ENCODE measurements at places on chromosomes 5 and 9.

GRCh38 chr9:33447799-33448553 is 583 bp upstream of the AQP3 start:
- no peak for DNase-seq

- DNase-seq = no peak
These were observed 26.8 kb upstream of the ANKRD33B start for GRCh38 chr5:10536931-10537579.

GRCh38 chr5:107268241-107268640 is 402.5 kb downstream of the EFNA5 start:
- DNase-seq = no peak

DNA sequence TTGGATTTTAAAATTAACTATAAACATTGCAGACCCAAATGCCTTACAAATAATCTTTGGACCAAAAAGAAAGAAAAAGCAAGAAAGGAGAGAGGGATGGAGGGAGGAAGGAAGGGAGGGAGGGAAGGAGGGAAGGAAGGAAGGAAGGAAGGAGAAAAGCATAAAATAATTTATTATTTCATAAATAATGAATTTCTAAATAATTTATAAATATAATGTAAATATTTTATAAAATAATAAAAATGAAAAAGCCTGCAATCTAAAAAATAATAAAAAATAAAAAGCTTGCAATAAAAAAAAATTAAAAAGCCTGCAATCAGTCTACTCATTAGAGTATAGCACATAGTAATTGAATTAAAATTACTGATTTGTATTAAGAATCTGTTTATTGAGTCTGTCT is 614.3 kb downstream of the ISL1 start:
- DNase-seq = no peak

DNA sequence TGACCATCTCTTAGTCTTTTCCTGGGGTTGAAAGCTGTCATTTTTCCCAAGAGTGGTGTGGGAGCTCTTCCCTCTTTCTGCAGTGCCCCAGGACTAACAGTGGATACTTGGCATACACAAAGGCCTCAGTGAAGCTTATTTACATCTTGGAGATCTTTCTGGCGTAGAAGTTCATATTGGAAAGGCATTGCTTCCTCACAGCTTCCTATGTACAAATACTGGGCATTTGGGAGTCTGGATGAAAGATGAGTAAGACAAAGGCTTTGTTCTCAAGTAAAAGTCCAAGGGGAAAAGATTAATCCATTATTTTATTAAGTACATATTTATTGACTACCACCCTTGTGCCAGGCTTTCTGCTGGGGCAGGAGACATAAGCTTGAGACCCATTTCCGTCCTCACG is 22.0 kb downstream of the MAP3K1 start:
- DNase-seq = no peak

GRCh38 chr9:86322973-86323644 is 31.1 kb downstream of the TUT7 start:
- DNase-seq = no peak

- DNase-seq = no peak
These were observed 454.5 kb downstream of the HINT1 start for GRCh38 chr5:130710596-130710995.

GRCh38 chr5:106014262-106014661 is 1656.5 kb downstream of the EFNA5 start:
- no peak for DNase-seq

DNA sequence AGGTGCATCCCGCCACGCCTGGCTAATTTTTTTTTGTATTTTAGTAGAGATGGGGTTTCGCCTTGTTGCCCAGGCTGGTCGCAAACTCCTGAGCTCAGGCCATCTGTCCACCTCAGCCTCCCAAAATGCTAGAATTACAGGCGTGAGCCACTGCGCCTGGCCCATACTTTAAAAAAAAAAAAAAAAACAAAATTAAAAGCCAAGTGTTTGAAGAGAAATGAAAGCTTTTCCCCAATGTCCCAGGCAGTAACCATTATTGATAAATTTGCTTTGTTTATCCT is 9.5 kb downstream of the PRRC2B start:
- DNase-seq = no peak

- DNase-seq = no peak
These were observed 418.6 kb upstream of the TYRP1 start for GRCh38 chr9:12274577-12274976.

- DNase-seq = no peak
These were observed 48.4 kb upstream of the GNE start for GRCh38 chr9:36306471-36307306.

- no peak for DNase-seq
These were observed 1062.6 kb downstream of the NR2F1-AS1 start for GRCh38 chr5:92518318-92518904.

DNA sequence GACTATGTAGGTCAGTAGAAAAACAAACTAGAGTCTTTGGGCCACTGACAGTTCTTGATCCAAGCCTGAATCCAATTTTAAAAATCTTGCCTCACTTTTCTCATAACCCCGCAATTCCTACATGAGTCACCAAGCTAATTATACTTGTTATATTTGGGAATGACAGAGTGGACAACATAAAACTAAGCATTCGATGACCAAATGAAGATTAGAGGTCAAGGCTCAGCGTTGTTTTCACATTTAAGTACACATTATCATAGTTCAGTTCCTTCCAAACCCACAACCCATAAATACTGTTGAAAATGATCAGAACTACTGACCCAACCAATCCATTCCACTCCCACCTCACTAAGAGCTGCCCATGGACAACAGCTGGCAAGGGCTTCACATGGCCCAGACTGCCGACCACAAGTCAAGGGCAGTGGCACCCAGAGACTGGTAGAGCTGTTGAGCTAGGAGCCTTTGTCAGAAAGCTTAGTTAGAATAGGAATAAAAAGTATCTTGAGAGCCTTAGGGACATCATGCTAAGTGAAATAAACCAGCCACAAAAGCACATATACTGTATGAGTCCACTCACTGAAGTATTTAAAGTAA is 64.2 kb downstream of the MYO10 start:
- DNase-seq = no peak

DNA sequence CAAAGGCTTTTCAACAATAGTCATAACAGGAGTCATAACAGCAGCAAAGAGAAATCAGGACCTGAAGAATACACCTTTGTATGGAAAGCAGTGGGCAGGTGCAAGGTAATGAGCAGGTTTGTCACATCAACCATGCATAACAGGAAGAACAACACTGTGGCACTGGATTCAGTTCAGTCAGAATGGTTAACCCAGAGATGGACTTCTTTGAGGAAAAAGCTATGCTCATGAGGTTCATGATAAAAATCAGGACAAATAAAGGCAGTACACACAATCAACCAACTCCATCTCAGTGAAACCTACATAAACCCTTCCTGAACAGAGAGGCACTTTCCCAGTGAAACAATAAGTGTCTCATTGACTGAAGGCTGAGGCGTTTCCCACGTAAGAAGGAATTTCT is 27.0 kb downstream of the ABITRAM start:
- DNase-seq = no peak

GRCh38 chr9:38284588-38285051 is 107.9 kb upstream of the ALDH1B1 start:
- no peak for DNase-seq

DNA sequence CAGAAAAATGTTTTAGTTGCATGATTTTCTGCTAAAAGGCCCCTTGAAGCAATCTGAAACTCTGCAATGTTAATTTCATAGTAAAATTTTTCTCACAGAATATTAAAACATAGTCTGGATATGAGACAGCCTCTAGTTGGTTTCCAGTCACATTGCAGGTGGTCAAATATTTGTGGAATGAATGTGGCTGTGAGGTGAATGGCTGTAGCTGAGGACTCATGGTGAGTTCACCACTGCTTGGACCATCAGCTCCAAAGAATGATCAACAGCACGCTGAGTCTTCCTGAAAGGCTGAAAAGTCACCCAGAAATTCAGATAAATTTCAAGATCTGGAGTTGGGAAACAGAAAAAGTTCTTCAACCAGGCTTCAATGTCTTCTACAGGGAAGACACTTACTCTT is 79.8 kb downstream of the MAT2B start:
- no peak for DNase-seq

DNA sequence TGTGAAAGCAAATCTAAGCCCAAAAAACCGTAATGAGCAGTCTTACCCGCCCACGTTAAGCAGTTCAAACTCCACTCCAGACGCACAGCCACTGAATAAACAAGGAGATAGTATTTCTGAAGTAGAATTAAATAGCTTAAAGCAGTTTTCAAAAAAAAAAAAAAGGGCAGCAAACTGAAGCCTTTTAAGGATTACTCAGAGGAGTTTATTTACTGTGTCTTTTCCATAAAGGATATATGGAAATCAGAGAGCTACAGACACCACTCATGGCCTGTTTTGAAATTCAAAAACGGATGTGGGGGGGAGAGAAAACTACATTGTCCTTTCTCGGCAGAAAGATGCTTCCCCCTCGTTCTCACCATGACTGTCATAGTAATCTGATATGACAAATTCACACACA is 83.7 kb upstream of the IRX1 start:
- no peak for DNase-seq

GRCh38 chr5:92944903-92945604 is 636.0 kb downstream of the NR2F1-AS1 start:
- DNase-seq = no peak

DNA sequence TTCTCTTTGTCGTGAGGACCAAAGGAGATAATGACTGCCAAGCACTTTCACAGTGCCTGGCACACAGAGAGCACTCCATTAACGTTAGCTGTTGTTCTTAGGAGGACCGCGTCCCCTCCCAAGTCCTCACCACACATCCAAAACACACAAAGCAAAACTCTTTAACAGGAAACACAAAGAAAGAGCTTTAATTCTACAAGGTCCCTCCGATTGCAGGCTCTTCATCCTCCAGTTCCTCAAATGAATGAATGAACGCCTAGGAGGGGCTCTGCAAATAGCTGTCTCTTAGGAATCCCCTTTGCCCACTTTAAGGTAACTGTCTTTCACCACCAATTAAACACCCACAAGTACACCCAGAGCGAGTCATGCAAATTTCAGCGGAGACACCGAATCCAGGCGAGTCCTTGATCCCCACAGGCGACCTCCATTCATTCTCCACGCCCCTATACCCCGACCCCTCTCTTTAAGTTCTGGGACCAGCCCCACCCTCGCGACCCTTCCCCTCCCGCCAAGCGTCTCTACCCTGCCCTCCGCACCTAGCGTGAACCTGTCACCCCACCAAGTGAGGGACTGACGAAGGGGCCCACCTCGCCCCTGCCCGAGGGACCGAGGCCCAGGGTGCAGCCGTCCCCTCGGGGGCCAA is 644 bp downstream of the TSC1 start:
- DNase-seq = no peak

GRCh38 chr5:112555691-112556090 is 136.6 kb upstream of the EPB41L4A start:
- DNase-seq = no peak

DNA sequence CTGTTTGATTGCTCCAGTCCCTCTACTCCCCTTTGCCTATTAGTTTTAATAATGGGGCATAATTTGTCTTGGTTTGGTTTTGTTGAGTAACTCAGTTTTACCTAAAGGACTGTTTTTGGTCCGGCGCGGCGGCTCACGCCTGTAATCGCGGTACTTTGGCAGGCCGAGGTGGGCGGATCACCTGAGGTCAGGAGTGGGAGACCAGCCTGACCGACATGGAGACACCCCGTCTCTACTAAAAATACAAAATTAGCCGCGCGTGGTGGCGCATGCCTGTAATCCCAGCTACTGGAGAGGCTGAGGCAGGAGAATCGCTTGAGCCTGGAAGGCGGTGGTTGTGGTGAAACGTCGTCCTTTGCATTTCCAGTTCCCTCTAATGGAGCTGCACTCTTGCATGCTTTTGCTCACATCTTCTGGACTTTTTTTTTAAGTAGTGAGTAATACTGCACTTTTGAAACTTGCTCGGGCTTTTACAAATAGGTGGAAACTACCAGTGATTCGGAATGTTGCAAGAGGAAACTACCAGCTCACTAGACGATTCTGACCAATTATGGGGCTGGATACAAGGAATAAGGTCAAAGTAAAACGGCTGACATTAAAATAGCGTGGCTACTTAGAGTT is 721 bp upstream of the MAML1 start:
- no peak for DNase-seq

Data from activated CD8-positive, alpha-beta memory T cell treated with anti-CD3 and anti-CD28 coated beads for 4 hours (primary cell).